ENCODE measurements at places on chromosomes 13 and 19.
A peak's percentile ranks its signal among the peaks of the same experiment; 100 is the strongest.

- no peak for DNase-seq
Measured at GRCh38 chr13:90415902-90416301, 931.6 kb upstream of the MIR17HG start.

DNA sequence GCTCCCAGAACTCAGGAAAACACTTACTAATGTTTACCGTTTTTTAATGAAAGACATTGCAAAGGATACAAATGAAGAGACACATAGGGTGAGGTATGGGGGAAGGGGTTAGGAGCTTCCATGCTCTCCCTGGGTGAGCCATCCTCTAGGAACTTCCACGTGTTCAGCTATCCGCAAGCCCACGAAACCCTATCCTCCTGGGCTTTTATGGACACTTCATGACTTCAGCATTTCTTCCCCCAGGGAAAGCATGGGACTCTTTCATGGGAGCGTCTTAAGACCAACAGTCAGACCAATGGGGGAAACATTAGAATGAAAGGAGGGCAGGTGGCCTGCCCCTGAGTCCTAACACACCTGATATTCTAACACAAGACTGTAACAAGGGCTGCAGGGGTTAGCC, 6.6 kb upstream of the ESD start:
- no peak for DNase-seq

DNA sequence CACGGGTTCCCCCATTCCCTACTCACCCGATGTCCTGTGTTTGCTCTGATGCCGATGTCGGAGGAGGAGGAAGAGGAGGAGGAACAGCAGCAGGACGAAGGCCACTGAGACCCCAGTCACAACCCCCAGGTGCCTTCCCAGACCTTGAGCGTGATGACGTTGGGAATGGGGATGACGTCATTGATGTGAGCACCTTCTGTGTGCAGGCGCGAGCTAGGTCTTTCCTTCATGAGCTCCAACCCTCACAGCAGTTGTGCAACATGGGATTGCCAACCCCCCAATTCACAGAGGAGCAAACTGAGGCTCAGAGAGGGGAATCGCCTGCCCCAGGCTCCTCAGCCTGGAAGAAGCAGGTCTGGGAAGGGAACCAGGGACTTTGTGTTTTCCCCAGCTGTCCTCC, 4.2 kb downstream of the LILRB5 start:
- no peak for DNase-seq

- no peak for DNase-seq
Measured at GRCh38 chr13:51717786-51718398, 86.1 kb downstream of the DHRS12 start.

DNA sequence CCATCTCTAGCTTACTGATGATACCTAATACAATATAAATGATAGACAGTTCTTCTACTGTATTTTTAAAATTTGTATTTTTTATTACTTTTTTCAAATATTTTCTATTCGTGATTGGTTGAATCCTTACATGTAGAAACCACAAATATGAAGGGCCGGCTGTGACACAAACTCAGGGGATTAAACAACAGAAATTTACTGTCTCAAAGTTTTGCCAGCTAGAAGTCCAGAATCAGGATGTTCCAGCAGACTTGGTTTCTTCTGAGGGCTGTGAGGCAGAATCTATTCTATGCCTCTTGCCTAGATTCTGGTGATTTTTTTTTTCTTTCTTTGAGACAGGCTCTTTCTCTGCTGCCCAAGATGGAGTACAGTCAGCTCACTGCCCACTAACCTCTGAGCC, 13.8 kb downstream of the FPR1 start:
- no peak for DNase-seq

DNA sequence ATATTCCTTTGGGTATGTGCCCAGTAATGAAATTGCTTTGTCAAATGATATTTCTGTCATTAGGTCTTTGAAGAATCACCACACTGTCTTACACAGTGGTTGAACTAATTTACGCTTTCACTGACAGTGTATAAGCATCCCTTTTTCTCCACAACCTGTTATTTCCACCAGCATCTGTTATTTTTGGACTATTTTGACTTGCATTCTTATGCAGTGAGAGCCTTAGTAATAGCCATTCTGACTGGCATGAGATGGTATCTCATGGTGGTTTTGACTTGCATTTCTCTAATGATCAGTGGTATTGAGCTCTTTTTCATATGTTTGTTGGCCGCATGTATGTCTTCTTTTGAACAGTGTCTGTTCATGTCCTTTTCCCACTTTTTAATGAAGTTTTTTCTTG, 92.0 kb upstream of the SPATA13 start:
- DNase-seq: no peak

DNA sequence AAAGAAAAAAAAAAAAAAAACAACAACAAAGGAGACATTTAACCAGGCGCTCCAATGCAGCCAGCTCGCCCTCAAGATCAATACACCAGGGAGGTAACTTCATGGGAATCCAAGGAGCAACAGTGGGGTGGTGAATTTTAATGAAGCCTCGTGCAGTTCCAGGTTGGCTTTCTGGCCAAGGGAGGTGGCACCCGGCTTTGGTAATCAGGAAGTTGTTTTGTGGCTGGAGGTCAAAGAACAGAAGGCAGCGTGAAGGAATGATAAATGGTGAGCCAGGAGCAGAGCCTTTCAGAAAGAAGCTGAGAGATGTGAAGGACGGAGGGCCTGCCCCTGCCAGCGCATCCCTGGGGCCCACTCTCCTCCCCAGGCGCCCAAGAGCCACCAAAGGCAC, 188.2 kb upstream of the TSC22D1 start:
- no peak for DNase-seq

DNA sequence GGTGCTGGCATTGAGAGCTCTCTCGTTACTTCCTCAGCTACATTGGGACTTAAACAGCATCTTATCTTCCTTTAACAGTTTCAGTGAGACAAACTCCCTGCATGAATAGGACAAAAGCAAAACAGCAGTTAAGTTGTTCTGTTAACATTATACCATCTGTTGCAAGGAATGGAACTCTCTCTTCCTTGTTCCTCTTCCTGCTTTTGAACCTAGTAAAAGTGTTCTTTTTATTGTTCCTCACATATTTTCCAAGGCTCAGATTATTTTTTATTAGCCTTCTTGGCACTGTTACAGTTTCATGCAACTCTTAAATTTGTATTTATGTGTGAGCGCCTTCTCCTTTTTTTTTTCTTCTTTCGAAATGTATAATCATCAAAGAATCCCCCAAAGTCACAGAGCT, 202.6 kb upstream of the UFM1 start:
- DNase-seq: no peak

DNA sequence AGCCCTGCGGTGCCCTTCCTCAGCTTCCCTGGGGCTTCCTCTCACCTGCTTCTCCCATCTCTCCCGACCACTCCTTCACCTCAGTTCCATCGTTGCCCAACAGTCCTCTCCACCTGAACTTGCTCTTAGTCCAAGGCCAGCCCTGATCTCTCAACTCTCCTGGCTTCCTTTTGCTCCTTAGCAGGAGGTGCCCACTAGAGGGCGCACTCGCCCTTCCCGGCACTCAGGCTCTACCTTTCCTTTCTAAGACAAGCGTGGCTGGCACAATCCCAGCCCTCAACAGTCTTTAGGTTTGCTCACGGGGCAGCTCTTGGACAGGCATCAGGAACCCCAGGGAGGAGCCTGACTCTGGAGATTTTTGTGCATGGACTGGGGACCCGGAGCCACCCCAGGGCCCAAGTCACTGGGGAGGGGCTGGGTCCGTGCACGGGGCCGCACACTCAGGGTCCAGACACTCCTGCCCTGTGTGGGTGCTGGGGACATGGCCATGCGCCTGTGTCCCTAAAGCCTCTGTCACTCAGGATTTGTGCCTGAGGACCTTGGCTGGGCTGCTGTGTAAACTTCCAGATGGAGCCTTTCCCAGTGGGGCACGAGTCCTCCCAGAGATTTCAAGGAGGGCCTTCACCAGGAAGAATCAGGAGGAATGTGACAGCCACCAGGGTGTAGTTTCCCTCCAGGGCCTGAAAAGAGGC, 12.1 kb upstream of the CEACAM8 start:
- DNase-seq: peak; percentile 48
